ENCODE measurements at places on chromosomes 7 and 10.

DNA sequence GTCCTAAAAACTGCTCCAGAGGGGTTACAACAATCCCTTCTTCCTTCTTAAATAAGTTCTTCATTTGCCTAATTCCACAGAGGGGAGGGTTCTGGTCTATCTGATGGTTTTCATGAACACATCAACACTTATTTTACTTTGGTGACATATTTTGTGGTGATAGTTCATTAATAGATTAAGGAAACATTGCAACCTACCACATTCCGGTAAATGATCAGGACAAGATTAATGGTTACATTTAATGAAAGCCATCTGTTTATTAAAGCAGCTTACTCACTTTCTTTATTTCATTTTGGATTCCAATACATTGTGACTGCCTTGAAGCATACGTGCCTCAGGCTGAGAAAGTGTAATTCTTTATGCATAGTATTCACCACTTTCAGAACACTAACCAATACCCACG, 101.0 kb downstream of the SKIDA1 start:
- DNase-seq, result no peak

GRCh38 chr7:45155941-45156340, 1.6 kb upstream of the RAMP3 start:
- no peak for DNase-seq

DNA sequence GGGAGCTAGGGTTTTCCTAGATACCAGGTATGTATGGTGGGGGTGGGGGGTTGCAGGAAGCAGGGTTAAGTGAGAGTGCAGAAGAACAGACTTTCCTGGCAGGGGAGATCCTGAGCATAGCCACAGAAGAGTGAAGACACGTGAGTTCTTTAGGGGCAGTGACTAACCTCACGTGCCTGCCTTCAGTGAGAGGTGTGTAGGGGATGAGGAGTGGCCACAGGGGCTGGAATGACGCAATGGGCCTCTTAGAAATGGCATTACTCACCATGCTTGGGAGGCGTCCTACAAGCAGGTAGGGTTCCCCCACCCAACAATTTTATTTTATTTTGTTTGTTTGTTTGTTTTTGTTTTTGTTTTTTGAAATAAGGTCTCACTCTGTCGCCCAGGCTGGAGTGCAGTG, 698.6 kb upstream of the NRP1 start:
- no peak for DNase-seq

DNA sequence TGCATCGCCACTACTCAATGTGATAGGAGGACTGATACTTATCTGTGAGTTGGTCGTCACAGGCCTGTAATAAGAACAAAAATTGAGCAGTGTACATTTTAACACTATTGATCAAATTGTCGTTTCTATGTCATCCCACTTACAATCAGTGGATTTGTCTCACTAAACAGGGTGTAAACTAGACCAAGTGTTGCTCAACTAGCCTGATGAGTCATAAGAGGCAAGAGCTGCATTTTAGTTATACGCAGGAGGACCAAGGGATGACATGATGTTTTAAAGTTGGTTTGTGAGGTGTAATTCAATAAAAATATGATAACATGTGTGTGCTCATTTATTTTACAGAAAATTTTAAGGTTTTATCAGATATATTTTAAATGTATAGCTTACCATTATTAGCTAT, 1239.2 kb downstream of the REEP3 start:
- no peak for DNase-seq

DNA sequence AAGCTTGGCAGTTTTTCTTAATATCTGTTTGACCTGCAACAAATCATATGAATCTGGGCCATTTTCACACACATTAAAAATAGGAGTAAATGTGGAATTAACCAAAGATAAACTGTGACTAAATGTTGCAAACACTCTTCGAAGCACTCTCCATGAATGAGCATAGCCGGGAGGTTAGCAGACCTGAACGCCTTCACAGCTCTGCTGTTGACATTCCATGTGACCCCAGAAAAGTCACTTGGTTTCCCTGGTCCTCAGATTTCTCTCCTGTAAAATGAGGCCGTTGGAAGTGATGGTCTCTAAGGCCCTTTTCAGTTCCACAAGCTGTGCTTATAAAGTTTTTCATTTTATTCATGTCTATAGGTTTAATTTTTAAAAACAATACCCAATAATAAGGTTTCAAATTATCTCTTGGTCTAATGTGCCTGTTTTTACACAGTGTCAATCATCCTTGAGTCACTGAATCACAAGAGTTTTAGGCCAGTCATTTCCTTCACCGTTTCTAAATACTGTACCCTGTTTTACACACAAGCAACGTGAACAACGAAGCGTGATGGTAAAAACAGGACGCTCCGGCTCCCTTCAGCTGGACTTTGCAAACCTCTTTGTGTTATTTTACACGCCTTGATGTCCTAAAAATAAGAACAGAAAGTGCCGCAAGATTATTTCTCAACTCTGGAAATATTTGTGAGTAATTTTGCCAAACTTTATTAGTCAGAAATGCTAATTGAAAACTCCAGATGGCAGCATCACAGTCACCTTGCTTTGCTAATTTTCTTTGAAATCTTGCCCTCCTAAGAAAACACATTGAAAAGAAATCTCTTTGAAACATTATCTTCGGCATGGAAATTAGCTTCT, 38.6 kb upstream of the MET start:
- DNase-seq, result no peak

- no peak for DNase-seq
These were observed 20.3 kb downstream of the SMURF1 start for GRCh38 chr7:99123571-99124033.

GRCh38 chr10:101311185-101312066, 42.5 kb upstream of the BTRC start:
- no peak for DNase-seq

DNA sequence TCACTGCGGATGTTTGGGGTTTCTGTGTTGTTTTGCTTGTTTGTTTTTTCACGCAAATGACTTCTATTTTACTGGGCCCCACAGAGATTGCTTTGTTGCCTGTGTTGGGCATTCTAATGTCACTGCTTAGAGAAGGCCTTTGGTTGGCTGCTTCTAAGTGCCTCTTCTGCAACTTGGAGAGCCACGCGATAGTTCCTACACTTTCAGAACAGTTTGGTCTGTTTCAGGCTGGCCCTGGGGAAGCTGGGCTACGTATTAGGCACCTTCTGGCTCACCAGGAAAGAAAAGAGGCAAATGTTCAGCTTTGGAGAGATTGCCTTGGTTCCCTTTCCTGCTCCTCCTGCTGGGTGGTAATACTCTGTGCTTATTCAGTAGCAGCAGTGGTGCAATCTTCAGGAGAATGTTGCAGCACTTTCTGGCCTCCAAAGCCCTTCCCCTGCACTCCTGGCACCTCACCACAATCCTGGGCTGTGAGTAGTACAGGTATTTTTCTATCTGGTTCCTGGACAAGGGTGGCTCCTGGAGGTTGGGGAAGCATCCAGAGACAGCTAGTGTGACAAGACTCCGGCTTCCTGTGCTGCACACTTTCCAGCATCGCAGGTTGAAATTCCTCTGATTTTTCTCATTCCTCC, 1.2 kb downstream of the ANTXRL start:
- DNase-seq, result no peak

DNA sequence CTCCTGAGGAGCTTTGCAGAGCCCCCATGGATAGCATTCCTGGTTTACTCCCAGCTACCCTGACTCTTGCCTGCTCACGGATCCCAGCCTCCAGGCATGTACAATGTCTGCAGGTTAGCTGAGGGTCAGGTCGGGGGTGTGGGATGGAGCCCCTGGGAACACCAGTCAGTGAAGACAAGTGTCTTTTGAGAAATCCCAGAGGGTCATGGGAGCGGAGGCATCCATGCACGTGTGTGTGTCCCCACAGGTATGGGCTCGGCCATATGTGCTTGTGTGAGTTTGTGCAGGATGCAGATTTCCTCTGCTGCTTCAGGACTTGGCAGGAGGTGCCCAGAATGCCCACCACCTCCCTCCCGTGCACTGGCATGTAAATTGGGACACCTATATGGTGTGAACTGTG, 28.3 kb upstream of the EN2 start:
- DNase-seq, result no peak

DNA sequence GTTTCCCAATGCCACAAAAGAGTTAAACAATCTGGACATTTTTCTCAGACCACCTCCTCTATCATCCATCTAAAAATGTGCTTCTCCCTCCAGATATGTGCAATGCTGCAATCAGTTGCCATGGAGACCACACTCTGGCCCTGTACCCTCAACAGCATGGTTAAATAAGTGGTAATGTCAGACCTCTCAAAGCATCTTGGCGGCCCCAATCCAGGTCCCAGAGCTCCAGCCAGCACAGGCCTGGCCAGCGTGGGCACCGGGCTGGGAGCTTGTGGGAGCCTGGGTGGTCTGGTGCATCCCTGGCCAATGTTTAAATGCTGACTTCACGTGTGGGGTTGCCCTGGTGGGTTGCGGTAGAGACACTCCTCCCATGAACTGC, 362.9 kb upstream of the ZNF32 start:
- no peak for DNase-seq

GRCh38 chr10:122078965-122079795, 90.2 kb downstream of the TACC2 start:
- no peak for DNase-seq

DNA sequence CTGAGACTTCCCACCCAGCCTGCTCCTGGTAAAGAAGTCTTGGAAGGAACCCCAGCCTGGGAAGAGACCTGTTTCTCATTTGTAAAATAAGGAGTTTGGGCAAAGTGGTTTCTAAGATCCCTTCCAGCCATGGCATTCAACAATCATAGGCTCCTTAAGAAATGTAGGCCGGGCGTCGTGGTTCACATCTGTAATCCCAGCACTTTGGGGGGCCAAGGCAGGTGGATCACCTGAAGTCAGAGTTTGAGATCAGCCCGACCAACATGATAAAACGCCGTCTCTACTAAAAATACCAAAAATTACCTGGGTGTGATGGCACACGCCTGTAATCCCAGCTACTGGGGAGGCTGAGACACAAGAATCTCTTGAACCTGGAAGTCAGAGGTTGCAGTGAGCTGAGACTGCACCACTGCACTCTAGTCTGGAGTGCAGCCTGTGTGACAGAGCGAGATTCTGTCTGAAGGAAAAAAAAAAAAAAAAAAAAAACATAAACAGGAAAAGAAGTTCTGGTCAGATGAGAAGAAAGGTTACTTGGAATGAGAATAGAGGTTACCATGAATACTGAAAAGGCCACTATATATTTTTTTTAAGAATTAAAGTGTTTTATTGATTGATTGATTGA, 15.9 kb downstream of the DLG5 start:
- DNase-seq, result no peak

- DNase-seq, result no peak
These were observed 4.5 kb downstream of the LLCFC1 start for GRCh38 chr7:142943706-142944268.

GRCh38 chr7:28956608-28957063, 1.5 kb downstream of the TRIL start:
- DNase-seq, result no peak

DNA sequence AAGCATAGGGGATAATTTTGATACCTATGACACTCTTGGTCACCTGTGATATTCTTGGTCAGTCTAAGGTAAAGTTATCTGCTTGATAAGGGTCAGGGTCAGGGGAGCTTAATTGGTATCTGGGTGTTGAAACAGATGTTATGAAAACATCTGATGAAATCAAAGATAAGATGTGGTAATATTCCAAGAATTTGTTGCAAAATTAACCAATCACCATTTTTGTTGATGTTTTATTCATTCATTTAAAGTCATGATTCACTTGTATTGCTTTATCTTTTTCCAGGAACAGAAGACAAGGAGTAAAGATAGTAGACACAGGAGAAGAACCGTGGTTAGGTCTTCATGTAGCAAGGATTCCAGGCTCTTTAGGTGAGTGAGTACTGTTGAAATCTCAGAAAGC, 103.1 kb downstream of the SEMA3C start:
- no peak for DNase-seq

GRCh38 chr7:15504351-15504750, 57.5 kb downstream of the AGMO start:
- no peak for DNase-seq

DNA sequence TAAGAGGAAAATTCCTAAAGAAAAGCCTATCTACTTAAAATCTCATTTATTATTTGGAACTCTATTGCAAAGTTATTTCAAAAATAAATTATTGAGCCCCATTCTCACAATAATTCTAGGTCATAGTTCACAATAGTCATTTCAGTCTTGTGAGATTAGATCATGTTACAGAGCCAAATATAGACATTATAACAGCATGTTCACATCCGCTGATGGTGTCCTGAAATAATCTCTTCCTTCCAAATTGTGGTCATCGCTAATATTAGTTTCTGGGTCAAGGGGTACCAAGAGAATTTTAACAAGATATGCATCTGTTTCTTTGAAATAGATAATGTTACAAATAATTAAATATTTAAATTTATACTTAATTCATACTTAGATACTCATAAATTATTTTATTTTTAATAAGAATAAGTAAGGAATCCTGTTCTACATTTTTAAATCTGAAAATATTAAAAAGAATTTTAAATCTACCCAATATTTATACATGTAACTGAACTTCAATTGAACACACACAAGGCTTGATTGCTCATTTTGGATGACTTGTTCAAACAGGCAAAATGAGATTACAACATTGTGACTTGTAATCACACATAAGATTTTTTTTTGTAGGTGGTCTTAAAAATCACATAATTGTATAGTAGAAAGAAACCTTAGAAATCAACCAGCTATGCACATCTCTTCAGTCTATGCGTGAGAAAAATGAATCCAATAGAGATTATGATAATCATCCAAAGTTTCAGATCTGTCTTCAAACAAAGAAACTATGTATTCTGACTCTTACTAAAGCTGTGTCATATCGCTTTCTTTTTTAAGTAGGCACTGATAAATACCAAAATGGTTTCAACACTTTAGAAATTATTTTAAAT, 13.1 kb downstream of the GNAT3 start:
- DNase-seq, result no peak

DNA sequence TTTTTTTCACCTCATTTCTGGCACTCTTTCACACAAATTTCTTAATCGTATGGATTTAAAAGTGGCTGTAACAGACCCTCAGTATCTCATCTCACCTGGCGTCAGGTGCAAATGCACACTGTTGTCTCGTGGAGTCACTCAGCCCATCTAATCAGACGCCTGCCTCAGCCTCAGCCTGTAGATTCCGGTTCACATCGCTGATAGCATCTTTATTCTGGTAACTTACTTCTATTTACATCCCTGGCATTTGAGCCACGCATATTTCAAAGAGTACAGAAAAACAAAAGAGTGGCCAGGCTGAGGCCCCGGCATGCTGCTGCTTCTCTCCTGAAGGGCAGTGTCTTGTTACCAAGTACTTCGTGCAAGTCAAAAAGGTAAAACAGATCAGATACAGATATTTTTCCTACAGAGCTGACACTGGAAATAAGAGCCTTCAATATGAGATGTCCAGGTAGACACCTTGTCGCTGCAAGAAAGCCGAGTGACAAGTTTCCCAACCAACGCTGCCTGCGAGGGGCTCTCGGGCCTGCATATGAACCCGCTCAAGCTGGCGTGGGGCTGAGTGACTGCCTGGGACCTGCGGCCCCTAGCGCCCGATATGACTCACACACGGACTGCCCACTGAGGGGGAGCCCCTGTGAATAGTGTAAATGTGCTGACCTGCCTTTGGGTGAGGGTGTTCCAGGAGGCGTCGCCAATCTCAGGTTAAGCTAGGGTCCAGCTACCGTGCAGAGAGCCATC, 4.3 kb downstream of the VIPR2 start:
- no peak for DNase-seq
